ENCODE measurements at places on chromosomes 6 and 20.

GRCh38 chr20:13221673-13222318 lies 722 bp downstream of the ISM1 start:
- peak; percentile 55 for DNase-seq

DNA sequence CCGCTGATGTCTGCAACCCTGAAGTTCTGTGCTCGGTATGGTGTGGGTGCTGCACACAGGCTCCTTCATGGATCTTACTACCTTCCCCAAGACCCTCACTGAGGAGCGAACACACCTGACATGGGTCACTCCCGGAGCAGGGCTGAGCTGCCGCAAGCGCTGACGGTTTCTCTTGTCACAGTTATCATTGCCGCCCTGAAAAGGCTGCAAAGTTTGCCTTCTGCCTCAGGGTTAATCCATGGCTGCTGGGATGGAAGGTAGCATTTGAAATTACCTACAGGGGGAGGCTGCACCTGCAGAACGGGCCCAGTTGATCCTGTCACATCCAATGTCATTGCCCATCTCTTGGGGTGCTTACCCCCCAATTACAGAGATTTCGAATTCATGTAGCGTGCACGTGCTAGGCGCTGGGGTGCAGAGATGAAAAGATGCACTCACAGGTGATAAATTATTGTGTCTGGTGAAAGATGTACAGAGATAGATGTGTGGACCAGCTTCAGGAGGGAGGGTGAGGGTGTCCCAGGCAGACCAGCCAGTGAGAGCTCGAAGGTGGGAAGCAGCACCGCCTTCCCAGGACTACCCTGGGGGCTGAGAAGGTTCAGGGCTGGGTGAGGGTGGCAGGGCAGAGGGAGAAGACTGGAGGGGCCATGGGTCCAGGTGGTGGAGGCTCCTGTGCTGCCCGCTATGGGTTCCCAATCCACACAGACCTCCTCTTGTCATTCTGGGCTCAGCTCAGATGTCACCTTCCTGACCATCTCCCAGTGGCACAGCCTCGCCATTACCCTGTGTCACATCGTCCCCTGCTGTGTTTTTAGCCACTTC lies 120.1 kb downstream of the SYCP2 start:
- DNase-seq: no peak

- DNase-seq: no peak
Measured at GRCh38 chr6:34514593-34515472, 41.3 kb downstream of the SPDEF start.

DNA sequence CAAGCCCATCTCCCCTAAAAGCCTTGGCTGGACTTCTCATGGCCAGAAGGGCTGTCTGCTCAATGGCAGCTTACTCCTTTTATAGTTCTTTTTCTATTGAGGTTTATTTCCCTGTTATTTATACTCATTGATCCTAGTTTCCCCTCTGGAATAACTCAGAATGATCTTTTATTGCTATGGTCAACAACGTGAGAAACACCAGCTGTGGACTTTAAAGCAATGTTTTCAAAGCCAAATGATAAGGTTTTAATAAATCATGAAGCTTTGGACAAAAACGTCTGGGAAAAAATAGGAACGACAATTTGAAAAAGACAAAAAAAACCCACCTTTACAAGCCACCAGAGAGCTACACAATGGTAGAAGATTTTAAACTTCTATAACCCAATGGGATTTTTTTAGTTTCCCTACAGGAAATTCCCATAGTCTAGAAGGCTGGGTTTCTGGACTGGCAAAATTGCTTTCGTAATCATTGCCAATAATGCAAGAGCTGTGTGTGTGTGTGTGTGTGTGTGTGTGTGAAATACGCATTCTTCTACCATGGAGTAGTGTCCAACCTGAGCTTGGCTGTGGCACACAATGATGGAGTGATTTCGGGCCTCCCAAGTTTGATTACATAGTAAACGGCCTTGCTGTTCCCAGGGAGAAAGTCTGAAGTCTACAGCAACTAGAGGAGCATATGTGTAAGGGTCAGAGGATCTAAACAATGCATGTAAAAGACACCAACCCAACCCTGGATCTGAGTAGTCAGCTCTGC lies 396.0 kb downstream of the SYNE1 start:
- DNase-seq: no peak

GRCh38 chr6:154931711-154932424 lies 63.2 kb upstream of the TIAM2 start:
- DNase-seq: no peak

DNA sequence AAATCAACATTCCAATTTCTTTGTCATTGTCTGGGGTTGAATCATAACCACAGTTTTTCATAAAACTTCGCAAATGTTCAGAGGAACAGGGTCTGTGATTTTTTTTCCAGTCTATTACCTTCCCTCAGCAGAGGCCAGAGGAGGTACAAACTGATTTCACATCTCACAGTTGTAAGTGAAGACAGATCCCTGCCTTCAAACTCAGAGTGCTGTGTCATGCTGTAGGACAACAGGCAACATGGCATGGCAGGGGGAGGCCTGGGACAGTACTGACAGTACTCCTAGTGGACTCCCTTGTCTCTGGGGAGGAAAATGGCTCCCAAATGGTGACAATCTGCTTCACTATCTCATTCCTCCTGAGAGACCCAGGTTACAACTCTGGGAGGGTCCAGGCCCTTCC lies 308.6 kb downstream of the CDC5L start:
- DNase-seq: no peak

DNA sequence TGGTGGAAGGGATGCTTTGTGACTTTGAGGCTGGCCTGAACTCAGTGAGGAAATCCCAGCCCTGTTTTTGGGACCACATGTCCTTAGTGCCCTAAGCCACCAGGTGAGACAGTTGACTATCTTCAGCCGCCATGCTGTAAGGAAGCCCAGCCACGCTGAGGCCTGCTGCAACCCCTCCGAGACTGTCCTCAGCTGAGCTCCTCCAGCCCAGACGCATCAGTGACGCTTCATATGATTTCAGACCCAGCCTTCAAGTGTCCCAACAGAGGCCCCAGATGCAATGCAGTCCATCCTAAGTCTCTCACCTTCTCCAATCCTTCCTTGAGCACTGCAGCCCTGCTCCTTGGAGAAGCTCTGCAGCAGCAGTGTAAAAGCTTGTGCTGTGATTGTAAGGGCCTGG lies 76.2 kb downstream of the NINL start:
- no peak for DNase-seq

DNA sequence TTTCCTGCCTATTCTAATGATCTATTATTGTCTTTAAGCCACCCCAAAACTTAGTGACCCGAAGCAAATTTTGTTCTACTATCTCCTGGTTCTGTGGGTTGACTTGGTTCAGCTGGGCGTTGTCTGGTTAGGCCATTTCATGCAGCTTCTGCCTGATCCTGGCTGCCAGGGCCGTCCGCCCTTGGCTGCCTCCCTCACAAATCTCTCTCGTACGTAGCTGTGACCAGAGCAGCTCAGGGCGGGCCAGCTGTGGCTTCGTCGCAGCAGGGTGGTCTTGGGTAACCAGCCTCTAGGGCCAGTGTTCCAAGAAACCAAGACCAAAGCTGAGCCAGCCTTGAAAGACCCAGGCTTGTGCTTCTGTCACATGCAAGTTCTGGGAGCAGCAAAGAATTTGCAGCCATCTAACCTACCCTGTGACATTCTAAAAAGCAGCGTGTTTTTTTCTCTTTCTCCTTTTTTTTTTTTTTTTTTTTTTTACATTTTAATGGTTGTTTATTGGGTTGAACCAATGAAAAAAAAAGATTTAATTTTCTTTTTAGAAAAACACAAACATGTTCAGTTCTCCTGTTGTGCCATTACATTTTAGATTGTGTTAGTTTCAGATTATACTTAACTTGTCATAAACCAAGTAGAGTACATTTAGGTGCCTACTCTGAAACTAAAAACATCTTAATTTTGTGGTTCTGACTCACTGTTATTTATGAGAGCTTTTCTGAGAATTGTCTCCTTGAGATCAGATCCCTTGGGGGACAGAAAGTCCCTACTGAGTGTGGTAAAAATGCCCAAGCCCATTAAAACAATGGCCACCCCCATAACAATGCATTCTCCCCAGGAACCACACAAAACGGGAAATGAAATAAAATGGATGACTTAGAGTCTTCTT lies 83.9 kb downstream of the ZDHHC14 start:
- DNase-seq: no peak

DNA sequence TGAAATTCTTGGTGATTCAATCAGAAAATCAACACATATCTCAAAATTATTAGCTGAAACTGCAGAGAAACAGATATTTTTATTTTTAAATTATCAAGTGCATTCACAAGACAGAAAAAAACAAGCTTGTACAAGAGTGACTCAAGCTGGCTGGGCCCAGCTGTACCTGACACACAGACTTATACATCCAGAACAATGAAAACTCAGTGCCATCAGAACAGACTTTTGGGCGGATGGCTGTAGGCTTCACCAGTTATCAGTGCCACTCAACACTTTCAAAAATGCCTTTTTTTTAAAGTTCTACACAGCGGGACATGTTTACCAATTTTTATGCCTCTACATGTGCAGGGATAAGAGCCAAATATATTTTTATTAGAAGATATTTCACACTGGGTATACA lies 102.8 kb downstream of the MYB start:
- DNase-seq: no peak
